ENCODE measurements at places on chromosomes 1 and 21.

GRCh38 chr1:215857317-215857716 is 290.2 kb downstream of the KCTD3 start:
- no peak for DNase-seq

- no peak for DNase-seq
Measured at GRCh38 chr1:41349361-41350054, 11.7 kb upstream of the FOXO6 start.

DNA sequence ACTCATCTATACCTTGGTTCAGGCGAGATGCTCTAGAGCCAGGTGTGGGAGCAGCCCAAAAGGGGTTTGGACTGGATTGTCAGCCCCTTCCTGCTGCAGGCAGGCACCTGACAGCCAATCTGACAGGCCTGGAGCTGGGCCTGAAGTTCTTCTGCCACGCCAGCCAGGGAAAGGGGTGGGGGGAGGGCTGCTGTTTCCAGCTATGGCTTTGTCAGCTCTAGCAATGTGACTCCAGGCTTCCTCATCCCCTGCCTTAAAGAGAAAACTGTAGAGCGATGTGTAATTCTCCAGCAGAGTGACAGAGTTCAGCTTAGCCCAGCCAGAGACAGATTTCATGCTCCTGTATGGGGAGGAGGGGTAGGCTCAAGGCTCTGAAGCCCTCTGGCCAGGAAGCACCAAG is 30.3 kb downstream of the WNT4 start:
- no peak for DNase-seq

GRCh38 chr1:24051206-24051945 is 60.6 kb downstream of the MYOM3 start:
- DNase-seq = no peak

All from activated CD4-positive, alpha-beta T cell treated with anti-CD3 and anti-CD28 coated beads for 48 hours (primary cell).